ENCODE measurements at places on chromosomes 3 and 15. TPM values are rescaled to one million over a fixed set of nuclear protein-coding genes. Genes with fewer than 3 reads are reported as not detected.

GRCh38 chr3:110533089-110533488, 538.5 kb upstream of the NECTIN3 start:
- H3K36me3 ChIP-seq: no peaks in the 10 kb centered on the region
- no peak for DNase-seq
- H3K27me3 ChIP-seq: no peaks in the 10 kb centered on the region

DNA sequence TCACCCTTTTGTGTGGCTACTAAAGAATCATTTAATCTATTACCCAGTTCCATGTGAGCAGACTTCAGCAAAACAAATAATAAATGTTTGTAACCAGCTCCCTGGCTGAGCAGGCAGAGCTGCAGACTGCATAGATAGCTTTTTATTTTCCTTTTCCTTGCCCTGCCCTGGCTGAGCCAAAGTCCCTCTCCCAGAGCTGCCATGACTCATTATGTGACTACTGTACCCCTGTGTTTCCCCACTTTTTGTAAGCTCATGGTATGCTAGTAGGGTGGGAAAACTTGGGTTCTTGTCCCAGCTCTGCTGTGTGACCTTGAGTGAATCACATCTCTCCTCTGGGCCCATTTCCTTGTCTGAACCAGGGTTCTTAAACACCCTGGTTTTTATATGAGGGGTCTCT, 127.5 kb downstream of the CLSTN2 start:
- H3K36me3 ChIP-seq: no peaks in the 10 kb centered on the region
- H3K4me1 ChIP-seq: no peaks in the 10 kb centered on the region
- no peak for DNase-seq
- no peak overlapping the region for H3K27ac ChIP-seq
- no peak overlapping the region for H3K4me3 ChIP-seq

DNA sequence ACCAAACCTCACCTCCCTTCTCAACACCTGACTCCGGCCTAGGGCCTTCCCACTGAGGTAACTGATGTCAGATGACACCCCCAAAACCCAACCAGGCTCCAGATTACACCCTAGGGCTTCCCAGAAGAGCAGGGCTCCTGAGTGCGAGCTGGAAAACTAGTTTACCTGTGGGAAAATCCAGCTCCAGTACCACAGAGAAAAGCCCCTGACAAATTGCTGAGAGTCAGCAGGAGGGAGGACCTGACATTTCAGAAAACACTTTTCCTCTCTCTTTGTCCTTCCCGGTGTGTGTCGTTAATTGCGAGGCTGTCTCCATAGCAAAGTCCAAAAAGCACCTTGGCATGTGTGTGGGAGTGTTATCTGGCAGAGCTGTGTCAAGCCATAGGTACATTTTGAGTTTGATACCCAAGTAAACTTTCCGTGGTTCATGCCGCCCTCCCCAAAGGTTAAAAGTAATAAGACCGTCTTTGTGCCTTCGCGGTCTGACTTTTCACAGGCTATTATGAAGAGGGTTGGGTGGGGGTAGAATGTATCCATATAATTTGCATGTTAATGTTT, 79.8 kb upstream of the FNDC3B start:
- H3K27me3 ChIP-seq: no peaks in the 10 kb centered on the region
- no peak for DNase-seq
- H3K27ac ChIP-seq: peak overlapping the region; percentile 93
- H3K4me1 ChIP-seq: peaks cover 53% of the 10 kb centered on the region

ECE2 gene
- not detected for total RNA-seq

- DNase-seq: peak; percentile 2
- peak overlapping the region; percentile 30 for H3K27ac ChIP-seq
- peaks cover 17% of the 10 kb centered on the region for H3K4me1 ChIP-seq
- H3K4me3 ChIP-seq: no peak overlapping the region
- no peaks in the 10 kb centered on the region for H3K27me3 ChIP-seq
Measured at GRCh38 chr15:39300451-39301153, 280.3 kb upstream of the THBS1 start.

DNA sequence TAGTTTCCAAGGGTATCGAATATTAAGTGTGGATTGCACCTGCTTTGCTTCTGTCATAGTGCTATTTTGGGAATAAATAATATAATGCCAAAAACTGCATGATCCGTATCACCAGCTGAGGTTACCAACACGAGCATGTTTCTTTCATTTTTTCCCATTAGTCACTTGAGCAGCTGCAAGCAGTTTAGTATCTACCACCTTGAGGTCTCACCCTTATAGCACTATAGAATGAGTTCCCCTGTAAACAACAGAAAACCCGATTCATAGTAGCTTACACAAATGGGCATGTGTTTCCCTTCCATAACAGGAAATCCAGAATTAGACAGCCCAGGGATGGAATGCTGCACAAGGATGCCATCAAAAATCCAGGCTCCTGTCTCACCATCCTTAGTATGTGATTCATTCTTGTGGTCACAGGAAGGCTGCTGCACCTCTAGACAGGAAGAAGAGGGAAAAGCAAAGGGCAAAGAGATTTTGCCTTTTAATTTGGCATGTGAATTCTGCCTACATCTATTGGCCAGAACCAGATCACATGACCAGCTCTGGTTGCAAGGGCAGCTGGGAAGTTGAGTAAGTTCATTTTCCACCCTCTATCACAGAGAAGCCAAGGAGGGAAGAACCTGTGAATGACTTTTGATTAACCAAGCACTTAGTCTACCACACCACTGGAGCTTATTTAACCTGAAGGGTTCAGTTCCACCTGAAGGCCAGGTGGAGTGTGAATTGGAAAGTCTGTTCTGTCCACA, 91.3 kb upstream of the SLC25A36 start:
- H3K4me3 ChIP-seq: no peak overlapping the region
- no peaks in the 10 kb centered on the region for H3K4me1 ChIP-seq
- no peak for DNase-seq
- no peaks in the 10 kb centered on the region for H3K36me3 ChIP-seq

DNA sequence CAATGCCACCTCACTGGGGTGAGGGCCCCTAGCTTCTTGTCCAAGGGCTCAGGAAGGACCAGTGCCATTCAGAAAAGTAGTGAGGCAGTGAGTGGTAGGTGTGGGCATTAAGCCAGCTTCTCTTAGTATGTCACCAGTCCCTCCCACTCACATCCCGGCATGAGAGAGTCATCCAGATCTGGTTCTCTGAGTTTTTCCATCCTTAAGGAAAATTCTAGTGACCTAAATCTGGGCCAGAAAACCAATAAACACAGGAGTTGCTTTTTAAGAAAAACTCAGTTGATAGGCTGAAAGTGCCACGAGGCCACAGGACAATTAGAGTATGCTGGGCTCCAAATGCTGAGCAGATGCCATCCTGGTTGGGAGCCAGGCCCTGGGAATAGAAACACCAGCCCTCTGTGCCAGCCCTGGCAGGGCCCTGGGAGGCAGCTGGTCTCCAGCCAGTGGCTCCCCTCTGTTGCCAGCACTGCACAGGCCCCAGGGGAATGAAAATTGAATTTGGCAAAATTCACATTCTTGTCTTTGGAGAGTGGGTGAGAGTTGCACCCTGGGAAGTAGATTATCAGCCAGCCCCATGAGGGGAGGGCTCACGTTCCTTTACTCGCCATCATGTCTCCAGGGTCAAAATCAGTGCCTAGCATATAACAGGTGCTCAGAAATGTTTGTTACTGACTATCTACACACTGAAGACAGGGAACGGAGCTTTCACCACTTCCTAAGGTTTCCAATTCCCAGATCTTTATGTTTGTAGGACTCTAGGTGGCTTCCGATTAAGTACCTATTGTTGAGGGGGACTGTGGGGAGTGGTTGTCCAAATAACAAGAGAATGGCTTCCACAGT, 52.8 kb downstream of the FAM43A start:
- DNase-seq: peak; percentile 43
- no peaks in the 10 kb centered on the region for H3K27me3 ChIP-seq
- H3K4me1 ChIP-seq: peaks cover 28% of the 10 kb centered on the region
- H3K27ac ChIP-seq: no peak overlapping the region

- no peaks in the 10 kb centered on the region for H3K36me3 ChIP-seq
- no peak for DNase-seq
- H3K4me3 ChIP-seq: no peak overlapping the region
- peaks cover 15% of the 10 kb centered on the region for H3K4me1 ChIP-seq
Measured at GRCh38 chr3:175274474-175275218, 415.5 kb downstream of the NAALADL2 start.

GRCh38 chr3:9130345-9131305, 118.8 kb downstream of the SRGAP3 start:
- DNase-seq: no peak
- no peak overlapping the region for H3K4me3 ChIP-seq
- H3K27ac ChIP-seq: no peak overlapping the region
- H3K36me3 ChIP-seq: no peaks in the 10 kb centered on the region
- no peaks in the 10 kb centered on the region for H3K27me3 ChIP-seq
- H3K4me1 ChIP-seq: peaks cover 11% of the 10 kb centered on the region

- no peaks in the 10 kb centered on the region for H3K4me1 ChIP-seq
- H3K4me3 ChIP-seq: no peak overlapping the region
- no peaks in the 10 kb centered on the region for H3K27me3 ChIP-seq
- no peaks in the 10 kb centered on the region for H3K36me3 ChIP-seq
Measured at GRCh38 chr15:49528289-49528688, 92.3 kb downstream of the FAM227B start.

CHCHD6 gene
- total RNA-seq: 38.9 TPM

DNA sequence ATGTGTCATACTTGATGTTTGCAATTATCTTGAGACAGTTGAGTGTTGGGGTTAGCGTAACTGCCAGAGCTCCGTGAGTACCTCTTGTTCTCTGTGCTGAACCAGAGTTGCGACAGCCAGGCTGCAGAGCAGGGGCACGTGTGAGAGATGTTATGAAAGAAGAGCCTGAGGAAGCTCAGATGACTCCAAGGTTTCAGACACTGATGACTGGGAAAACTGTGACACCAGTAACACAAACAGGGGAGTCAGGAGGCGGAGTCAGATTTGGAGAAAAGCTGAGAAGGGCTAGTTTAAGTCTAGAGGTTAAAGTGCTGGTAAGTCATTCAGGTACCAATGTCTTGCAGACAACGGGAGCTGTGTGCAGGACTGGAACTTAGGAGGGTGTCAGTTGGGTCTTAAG, 45.0 kb downstream of the BLM start:
- H3K27ac ChIP-seq: no peak overlapping the region
- H3K4me3 ChIP-seq: no peak overlapping the region
- H3K4me1 ChIP-seq: no peaks in the 10 kb centered on the region
- DNase-seq: no peak
- no peaks in the 10 kb centered on the region for H3K36me3 ChIP-seq

DNA sequence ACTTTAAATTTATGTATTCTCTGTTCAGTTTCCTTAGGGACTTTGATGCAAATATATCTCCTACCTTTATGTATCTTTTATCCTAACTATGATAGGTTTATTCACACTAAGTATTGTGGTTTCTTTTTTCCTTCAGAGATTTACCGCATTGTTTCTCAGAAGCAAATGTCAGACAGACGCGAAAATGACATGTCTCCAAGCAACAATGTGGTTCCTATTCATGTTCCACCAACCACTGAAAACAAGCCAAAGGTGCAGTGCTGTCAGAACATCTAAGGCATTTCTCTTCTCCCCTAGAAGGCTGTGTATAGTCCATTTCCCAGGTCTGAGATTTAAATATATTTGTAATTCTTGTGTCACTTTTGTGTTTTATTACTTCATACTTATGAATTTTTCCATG, 18.3 kb downstream of the RAB11A start:
- H3K27me3 ChIP-seq: no peaks in the 10 kb centered on the region
- no peak overlapping the region for H3K27ac ChIP-seq
- H3K4me3 ChIP-seq: no peak overlapping the region
- peaks cover 34% of the 10 kb centered on the region for H3K4me1 ChIP-seq
- DNase-seq: no peak

- no peaks in the 10 kb centered on the region for H3K36me3 ChIP-seq
- peaks cover 11% of the 10 kb centered on the region for H3K4me1 ChIP-seq
- H3K27ac ChIP-seq: no peak overlapping the region
- no peak for DNase-seq
- H3K4me3 ChIP-seq: no peak overlapping the region
- H3K27me3 ChIP-seq: no peaks in the 10 kb centered on the region
Measured at GRCh38 chr15:99396375-99396774, 145.1 kb downstream of the LRRC28 start.

SHC4 gene
- 1.2 TPM for total RNA-seq

GRCh38 chr15:78197632-78198031, 36.7 kb downstream of the ACSBG1 start:
- H3K27me3 ChIP-seq: peaks cover 38% of the 10 kb centered on the region
- DNase-seq: no peak
- no peaks in the 10 kb centered on the region for H3K36me3 ChIP-seq
- no peak overlapping the region for H3K4me3 ChIP-seq

DNA sequence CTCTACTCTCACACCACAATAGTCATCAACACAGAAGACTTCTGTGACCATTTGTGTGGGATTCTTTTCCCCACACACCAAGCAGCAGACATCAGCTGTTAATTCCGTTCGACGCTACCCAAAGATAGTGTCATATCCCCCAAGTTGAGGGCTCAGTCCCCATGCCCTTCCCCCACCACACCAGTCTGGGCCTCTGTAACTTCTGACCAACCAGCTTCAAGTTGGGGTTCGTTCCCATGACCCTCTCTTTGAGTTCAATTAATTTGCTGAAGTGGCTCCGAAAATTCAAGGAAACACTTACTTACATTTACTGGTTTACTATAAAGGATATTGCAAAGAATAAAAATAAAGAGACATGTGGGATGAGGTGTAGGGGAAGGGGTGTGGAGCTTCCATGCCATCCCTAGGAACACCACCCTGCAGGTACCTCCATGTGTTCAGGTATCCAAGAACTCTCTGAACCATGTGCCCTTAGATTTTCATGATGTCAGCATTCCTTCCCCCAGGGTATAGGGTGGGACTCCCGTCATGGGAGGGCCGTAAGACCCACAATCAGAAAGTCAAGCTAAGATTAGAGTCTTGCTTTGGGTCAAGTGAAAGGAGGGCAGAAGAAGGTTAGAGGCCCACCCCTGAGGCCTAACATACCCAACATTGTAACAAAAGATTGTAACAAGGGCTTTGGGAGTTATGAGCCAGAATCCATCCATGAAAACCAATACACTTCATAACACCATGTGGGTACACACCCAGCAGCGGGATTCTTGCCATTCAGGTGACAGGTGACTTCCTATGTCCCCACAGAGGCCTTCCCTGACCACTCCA, 82.7 kb downstream of the BTLA start:
- no peak overlapping the region for H3K27ac ChIP-seq
- H3K27me3 ChIP-seq: no peaks in the 10 kb centered on the region
- DNase-seq: no peak
- H3K36me3 ChIP-seq: no peaks in the 10 kb centered on the region

DNA sequence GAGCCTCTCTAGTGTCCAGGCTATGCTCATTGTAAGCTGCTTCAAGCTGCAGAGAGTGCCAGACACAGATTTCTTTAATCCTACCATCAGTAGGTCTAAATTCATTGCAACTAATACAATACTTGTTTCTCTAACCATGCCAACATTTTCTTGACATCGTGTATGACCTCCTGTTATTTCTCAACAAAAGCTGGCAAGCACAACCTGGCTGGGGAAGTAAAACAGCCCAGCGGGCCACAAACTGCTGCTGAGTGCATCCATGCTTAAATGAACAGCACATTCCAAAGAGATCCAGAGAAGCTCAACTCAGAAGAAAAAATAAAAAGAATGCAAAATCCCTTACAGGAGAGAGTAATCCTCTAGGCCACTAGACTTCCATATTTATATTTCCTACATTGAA, 36.5 kb downstream of the GMNC start:
- no peak overlapping the region for H3K4me3 ChIP-seq
- no peaks in the 10 kb centered on the region for H3K36me3 ChIP-seq
- DNase-seq: no peak
- no peaks in the 10 kb centered on the region for H3K27me3 ChIP-seq
- no peaks in the 10 kb centered on the region for H3K4me1 ChIP-seq
- no peak overlapping the region for H3K27ac ChIP-seq

FGD5 gene
- total RNA-seq: not detected

Data from Calu3 (cell line).